A673 (cell line): ENCODE measurements at places on chromosomes 5 and 9. TPM values are rescaled to one million over a fixed set of nuclear protein-coding genes. Genes with fewer than 3 reads are reported as not detected.

DNA sequence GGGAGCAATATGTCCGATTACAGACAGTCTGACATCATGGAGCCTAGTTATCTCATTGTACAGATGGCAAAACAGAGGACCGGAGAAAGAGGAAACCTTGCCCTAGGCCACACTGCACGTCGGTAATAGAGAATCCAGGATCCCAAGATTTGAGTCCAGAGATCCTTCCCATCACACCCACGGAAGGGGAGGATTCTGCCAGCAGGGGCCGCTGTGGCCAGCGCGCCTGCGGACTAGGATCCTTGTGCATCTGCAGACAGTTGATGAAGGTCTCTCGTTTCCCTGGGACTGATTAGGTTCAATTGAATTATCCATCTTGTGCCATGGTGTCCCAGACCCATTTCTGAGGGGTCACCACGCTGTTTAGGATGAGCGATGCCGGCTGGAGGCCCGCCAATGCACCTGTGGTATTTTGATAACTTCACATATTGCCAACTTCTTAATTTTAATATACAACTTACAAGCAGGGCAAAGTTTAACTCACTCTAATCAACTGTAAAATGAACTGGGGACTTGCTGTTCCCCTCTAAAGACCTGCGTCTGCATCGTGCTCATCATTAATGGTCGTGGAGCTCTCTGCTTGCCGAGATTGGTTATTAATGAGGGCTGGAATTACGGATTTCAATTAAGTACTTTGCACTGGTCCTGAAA is 592.7 kb upstream of the BRINP1 start:
- H3K4me3 ChIP-seq = no peak overlapping the region
- H3K36me3 ChIP-seq = no peaks in the 10 kb centered on the region
- H3K27ac ChIP-seq = no peak overlapping the region
- peak; percentile 38 for DNase-seq
- H3K4me1 ChIP-seq = peaks cover 4% of the 10 kb centered on the region

DNA sequence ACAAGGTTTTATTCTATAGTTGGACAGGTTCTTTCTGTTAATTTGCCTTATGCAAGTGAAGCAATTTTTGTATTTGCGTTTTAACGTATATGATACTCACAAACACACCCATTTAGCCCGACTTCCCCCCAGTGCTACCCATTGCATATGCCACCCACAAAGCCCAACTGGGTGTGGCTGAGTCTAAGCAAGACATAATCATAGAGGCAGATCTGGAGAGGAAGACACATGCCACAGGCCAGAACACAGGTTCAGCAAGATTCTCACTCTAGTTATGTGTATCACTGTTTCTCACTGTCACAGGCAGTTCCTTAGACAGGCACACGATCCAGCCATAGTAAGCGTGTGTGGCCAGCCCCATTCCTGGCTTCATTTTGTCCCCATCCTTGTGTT is 29.0 kb upstream of the PUM3 start:
- H3K36me3 ChIP-seq = no peaks in the 10 kb centered on the region
- H3K4me3 ChIP-seq = no peak overlapping the region
- no peak for DNase-seq

- no peaks in the 10 kb centered on the region for H3K36me3 ChIP-seq
- peaks cover 7% of the 10 kb centered on the region for H3K4me1 ChIP-seq
Measured at GRCh38 chr9:129396365-129396708, 218.3 kb upstream of the IER5L start.

DNA sequence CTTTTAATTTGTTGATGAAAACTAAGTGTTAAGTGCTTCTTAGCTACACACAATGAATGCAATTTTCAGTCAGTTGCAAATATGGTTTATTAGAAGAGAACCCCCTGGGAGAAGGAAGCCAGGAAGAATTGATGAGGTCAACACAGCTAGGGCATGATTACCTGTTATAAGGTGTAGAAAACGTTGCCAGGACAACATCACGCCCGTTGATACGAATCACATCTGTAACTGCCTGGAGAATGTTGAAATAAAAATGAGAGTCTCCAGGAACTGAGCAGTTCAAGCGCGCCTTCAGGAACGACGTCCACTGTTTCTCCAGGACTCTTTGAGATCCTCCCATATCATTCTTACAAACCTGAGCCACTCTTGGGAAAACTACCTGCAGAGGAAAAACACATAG is 88.0 kb downstream of the SEMA6A start:
- no peak overlapping the region for H3K27ac ChIP-seq
- H3K36me3 ChIP-seq = no peaks in the 10 kb centered on the region
- no peak overlapping the region for H3K4me3 ChIP-seq
- peaks cover 15% of the 10 kb centered on the region for H3K4me1 ChIP-seq
- no peak for DNase-seq

DNA sequence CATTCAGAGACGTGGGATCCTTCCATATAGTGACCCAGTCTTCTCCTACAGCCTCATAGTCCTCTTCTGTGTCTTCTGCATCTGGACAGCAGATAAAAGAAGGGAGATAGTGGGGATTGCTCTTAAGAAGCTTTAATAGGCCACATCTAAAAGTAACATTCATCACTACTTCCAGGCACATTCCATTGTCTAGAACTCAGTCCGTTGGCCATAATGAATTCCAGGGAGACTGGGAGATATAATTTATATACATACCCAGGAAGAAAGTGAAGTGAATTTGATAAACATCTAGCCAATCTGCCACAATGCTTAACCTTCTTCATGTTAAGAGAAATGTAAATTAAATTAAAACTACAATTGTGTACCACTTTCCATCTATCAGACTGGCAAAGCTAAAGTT is 22.5 kb upstream of the GLIPR2 start:
- no peak overlapping the region for H3K4me3 ChIP-seq
- H3K36me3 ChIP-seq = no peaks in the 10 kb centered on the region
- H3K27ac ChIP-seq = no peak overlapping the region
- H3K4me1 ChIP-seq = no peaks in the 10 kb centered on the region
- no peaks in the 10 kb centered on the region for H3K27me3 ChIP-seq
- DNase-seq = no peak

- no peak for DNase-seq
- no peak overlapping the region for H3K4me3 ChIP-seq
- no peaks in the 10 kb centered on the region for H3K27me3 ChIP-seq
- no peak overlapping the region for H3K27ac ChIP-seq
- H3K4me1 ChIP-seq = no peaks in the 10 kb centered on the region
Measured at GRCh38 chr5:65394087-65394486, 87.6 kb downstream of the ADAMTS6 start.

GRCh38 chr5:76685704-76686103 is 30.2 kb upstream of the F2R start:
- H3K27me3 ChIP-seq = no peaks in the 10 kb centered on the region
- no peak for DNase-seq
- H3K36me3 ChIP-seq = peaks cover 5% of the 10 kb centered on the region
- peak overlapping the region; percentile 87 for H3K27ac ChIP-seq

GRCh38 chr5:127936439-127936972 is 147.1 kb upstream of the SLC12A2 start:
- peaks cover 6% of the 10 kb centered on the region for H3K4me1 ChIP-seq
- no peak for DNase-seq
- H3K36me3 ChIP-seq = no peaks in the 10 kb centered on the region
- no peaks in the 10 kb centered on the region for H3K27me3 ChIP-seq

DNA sequence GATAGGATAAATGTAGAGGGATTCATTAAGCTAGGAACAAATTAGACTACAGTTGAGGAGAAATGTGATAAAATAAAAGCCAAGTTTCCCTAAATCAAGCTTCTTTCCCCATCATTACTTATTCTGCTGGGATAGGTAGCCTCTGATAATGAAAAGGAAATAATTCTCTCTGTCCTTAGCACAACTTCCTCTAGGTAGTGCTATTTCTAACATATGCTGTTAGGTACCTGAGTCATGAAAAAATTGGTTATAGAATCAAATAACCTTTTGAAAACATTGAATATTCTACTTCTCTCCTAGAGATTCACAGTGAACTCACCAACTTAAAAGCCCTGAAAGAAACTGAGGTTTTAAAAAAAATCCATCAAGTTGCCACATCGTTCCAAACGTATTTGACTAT is 1793.1 kb downstream of the EFNA5 start:
- H3K4me1 ChIP-seq = no peaks in the 10 kb centered on the region
- H3K36me3 ChIP-seq = no peaks in the 10 kb centered on the region
- no peak for DNase-seq
- H3K4me3 ChIP-seq = no peak overlapping the region
- no peak overlapping the region for H3K27ac ChIP-seq

DNA sequence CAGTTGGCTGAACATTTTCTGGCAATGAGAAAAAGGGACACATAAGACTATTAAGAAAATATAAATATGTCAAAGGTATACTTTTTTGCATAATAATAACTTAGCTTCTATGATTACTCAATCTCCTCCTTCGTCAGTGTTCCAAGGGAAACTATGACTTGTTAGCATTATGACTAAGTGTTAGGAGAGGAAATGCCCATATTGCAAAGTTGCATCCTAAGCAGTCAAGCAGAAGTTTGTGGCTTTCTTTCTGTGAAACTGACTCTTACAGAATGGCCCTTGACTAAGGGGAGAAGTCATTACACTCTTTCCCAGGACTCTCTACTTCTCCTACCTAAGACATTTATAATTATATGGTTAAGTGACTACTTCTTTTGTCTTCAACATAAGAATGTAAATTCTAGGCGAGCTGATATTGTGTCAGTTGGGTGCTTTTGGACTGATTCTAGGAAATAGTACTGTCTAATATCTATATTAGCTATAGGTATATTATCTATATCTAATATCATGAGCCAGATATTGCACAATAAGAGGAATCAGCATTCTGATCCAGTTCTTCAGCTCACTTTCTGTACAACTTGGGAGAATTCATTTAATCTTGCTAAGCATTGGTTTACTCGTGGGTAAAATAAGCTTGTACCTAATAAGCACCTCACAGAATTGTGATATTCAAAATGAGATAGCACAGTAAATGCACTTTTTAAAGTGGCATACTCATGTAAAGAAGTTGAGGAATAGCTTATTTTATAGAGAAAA is 16.4 kb upstream of the SPINK6 start:
- H3K36me3 ChIP-seq = no peaks in the 10 kb centered on the region
- peaks cover 72% of the 10 kb centered on the region for H3K27me3 ChIP-seq
- H3K4me3 ChIP-seq = no peak overlapping the region
- H3K27ac ChIP-seq = no peak overlapping the region
- no peak for DNase-seq
- no peaks in the 10 kb centered on the region for H3K4me1 ChIP-seq

GRCh38 chr9:121645853-121646807 is 5.3 kb upstream of the DAB2IP start:
- no peaks in the 10 kb centered on the region for H3K27me3 ChIP-seq
- no peak overlapping the region for H3K4me3 ChIP-seq
- no peaks in the 10 kb centered on the region for H3K36me3 ChIP-seq
- peaks cover 23% of the 10 kb centered on the region for H3K4me1 ChIP-seq
- H3K27ac ChIP-seq = no peak overlapping the region

DNA sequence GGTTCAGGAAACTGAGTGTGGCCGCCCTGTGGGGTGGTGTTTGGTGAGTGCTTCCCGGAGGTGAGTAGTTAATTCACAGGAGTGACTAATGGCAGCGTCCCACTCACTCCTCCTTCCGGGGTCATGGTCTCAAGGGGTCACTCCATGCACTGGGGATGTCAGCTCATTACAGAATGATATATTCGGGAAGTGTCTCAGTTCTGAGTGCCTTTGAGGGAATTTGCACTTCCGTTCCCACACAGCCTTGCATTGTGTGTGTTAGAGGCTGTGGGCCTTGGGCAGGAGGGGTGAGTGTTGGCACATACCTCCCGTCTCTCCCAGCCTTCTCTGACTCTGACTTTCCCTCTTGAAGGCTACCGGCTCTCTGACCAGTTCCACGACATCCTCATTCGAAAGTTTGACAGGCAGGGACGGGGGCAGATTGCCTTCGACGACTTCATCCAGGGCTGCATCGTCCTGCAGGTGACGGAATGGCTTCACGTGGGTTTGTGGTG is 10.5 kb upstream of the AHRR start:
- DNase-seq = no peak
- H3K27ac ChIP-seq = no peak overlapping the region
- H3K36me3 ChIP-seq = peaks cover 7% of the 10 kb centered on the region
- no peaks in the 10 kb centered on the region for H3K4me1 ChIP-seq
- no peak overlapping the region for H3K4me3 ChIP-seq

DNA sequence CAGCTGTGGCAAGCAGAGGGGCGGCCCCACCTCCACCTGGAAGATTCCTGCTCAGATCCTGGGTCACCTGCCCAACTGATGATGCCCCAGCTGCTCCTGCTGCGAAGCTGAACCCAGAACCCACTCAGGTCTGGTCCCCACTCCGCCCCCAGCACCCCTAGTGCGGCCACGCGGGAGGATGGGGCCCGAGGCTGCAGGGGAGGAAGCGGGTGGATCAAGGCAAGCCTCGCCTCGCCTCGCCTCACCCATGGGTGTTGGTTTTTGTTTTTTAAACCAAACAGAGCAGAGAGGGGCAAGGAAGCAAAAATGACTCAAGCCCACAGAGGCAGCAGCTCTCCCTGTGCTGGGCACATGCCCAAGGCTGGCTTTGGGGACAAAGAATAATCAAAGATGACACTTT is 23.2 kb downstream of the ABO start:
- no peaks in the 10 kb centered on the region for H3K4me1 ChIP-seq
- DNase-seq = no peak
- H3K4me3 ChIP-seq = no peak overlapping the region
- H3K27me3 ChIP-seq = peaks cover 13% of the 10 kb centered on the region
- no peak overlapping the region for H3K27ac ChIP-seq

GRCh38 chr5:56286015-56286884 is 53.1 kb upstream of the ANKRD55 start:
- peaks cover 6% of the 10 kb centered on the region for H3K4me1 ChIP-seq
- DNase-seq = peak; percentile 64
- H3K4me3 ChIP-seq = no peak overlapping the region
- H3K36me3 ChIP-seq = no peaks in the 10 kb centered on the region

Gene ZBTB34
- total RNA-seq = 10.1 and 10.9 TPM in 2 replicates

Gene HRCT1
- total RNA-seq = 0.33 TPM in 1 of 2 replicates, not detected in the other

Gene OTULINL
- total RNA-seq = 0.13 and 0.59 TPM in 2 replicates

Gene LCN2
- total RNA-seq = not detected in 2 replicates

Gene IRX1
- not detected in 2 replicates for total RNA-seq

Gene SLC34A1
- total RNA-seq = not detected in 2 replicates

Gene SHISAL2B
- total RNA-seq = not detected in 2 replicates

Gene PCDHA9
- 0.33 and 0.37 TPM in 2 replicates for total RNA-seq
